ENCODE measurements at places on chromosomes 4 and X.

DNA sequence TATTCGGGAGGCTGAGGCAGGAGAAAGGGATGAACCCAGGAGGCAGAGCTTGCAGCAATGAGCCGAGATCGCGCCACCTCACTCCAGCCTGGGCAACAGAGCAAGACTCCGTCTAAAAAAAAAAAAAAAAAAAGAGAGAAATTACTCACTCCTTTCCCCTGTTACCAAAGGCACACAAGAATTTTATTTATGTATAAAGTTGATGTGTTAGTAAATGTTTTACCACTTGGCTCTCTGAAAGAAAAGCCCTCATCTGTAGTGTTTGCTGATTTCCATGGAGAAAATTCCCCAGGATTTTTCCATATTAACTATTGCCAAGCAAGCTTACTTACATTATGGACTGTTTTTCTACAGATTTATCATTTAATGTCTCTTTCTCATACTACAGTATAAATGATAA is 142.1 kb upstream of the PABPC4L start:
- DNase-seq: no peak

DNA sequence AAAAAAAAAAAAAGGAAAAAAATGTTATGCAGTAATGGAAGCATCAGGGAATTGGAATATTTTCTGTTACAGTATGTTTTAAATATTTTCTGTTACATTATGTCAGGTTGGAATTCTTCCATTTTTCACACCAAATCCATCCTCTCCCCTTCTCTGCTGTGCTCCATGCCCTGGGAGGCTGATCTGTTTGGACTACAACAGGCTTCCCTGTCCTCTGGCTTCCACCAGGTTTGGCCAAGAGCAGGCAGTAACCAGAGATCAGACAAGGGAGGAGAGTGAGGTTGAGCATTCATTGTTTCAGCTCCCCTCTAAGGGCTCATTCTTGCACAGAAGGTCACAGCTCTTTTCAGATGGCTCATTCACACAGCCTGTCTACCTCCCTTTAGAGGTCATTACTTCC is 11.7 kb upstream of the TMEM184C start:
- DNase-seq: no peak

DNA sequence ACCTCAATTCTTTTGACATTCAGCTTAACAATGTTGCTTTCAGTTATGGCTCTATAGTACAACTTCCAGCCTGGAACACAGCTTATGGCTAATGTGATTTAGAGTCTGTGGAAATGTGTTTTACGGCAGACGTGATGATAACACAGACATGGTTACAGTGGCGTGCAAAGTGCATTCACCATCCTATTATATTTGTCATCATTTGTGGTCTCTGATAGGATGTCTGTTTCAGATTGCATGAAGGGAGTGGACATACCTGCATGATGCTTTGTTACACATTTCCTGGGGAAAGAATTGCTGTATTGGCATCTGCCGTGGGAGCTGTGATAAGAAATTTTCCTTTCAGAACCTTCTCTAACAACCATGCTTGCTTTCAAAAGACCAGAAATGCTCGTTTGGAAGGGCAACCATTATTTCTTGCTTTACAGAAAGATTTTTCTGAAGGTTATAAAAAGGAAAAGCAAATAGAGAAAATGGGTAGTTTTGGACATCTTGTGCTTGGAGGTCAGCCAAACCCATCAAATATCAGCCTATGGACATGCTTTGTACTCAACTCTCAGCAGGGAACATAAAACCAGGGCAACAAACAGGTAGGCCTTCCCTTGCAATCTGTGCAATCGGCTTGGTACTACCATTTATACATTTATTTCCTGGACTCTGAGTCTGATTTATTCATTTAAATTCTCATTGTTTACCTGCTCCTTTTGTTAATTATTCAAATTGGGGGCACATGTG is 273.9 kb downstream of the TLL1 start:
- no peak for DNase-seq

GRCh38 chr4:38921151-38921550 is 53.5 kb downstream of the FAM114A1 start:
- no peak for DNase-seq

DNA sequence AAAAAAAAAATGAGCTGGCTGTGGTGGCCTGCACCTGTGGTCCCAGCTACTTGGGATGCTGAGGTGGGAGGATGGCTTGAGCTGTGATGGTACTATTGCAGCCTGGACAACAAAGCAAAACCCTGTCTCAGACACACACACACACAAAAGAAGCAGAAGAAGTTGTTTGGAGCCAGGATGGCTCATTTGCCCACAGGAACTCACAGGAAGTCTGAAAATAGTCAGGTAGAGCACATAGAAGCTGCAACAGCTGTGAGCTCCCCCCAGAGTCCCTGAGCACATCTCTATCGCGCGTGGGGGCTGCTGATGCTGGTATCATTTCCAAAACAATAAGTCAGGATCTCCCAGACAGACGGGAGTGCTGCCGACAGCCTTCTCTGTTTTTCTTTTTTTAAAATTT is 13.4 kb upstream of the DHRSX start:
- DNase-seq: no peak

GRCh38 chr4:54545663-54546424 is 111.9 kb upstream of the KIT start:
- no peak for DNase-seq
